Activated T-helper 1 cell treated with Interleukin-2 at 50 U/mL for 16 hours (primary cell): ENCODE measurements at places on chromosomes 5 and 9.
A peak's percentile ranks its signal among the peaks of the same experiment; 100 is the strongest.

- no peak for DNase-seq
These were observed 9.3 kb downstream of the BRD8 start for GRCh38 chr5:138169124-138169523.

DNA sequence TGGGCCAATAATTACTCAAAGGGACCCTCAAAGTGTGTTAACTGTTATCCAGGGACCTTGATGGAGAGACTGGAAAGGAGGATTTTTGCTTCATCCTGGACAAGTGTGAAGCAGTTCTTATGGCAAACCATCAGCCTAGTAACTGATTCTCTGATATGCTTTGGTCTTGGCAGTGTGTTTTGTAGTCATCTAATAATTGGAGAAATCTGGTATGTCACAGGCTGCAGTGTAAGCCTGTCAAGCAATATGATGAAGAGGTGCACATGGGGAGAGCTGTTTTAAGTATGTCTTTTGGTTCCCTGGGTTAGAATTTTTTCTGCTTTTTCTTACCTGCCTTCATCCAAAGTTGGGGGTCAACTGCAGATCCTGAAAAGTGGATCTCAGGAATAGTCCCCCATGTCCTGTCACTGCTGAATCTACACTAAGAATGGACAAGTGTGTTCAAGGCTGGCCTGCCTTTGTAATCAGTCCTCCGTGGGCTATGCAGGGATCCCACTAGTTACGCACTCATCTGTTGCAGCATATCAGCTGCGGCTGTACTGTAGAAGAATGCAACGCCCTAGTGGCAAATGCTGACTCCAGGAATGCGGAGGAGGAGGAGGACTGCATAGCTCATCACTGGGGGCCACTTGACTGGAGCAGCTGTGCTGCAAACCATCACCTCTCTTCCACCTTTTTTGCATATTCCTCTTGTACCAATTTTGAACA lies 1.9 kb downstream of the SPTAN1 start:
- DNase-seq = no peak

DNA sequence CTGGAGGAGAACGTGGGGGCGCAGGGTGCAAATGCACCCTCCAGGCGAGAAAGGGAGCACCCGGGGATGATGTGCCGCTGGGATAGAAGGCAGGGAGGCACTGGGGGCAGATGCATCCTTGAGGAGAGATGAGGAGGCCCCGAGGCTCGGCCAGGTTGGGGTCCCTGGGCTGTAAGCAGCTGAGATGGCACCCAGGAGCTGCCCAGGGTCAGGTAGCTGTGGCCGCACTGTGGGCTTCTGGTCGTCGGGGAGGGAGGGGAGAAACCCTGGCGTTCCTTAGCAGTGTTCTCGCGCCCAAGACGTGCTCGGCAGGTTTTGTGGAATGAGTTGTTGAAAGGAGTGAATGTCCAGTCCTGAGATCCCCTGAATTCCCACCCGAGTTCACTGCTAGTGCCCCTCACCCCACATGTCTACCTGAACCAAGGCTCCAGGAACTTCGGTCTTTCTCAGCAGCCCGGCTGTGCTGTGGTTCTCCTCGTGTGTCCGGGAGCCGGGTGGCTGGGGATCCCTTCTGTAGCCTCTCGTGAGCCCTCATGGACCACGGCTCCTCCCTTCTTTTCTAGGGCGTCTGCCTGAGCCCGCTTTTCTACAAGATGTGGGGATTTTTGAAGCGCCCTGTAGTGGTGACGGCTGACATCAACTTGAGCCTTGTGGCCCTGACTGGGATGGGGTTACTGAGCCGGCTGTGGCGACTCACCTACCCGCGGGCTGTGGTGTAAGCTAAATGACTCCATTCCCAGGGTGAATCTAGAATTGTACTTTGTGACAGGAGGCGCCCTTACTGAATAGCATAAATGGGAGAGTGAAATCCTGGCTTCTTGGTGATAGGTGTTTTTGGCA lies 1.1 kb downstream of the POMT1 start:
- peak; percentile 18 for DNase-seq

DNA sequence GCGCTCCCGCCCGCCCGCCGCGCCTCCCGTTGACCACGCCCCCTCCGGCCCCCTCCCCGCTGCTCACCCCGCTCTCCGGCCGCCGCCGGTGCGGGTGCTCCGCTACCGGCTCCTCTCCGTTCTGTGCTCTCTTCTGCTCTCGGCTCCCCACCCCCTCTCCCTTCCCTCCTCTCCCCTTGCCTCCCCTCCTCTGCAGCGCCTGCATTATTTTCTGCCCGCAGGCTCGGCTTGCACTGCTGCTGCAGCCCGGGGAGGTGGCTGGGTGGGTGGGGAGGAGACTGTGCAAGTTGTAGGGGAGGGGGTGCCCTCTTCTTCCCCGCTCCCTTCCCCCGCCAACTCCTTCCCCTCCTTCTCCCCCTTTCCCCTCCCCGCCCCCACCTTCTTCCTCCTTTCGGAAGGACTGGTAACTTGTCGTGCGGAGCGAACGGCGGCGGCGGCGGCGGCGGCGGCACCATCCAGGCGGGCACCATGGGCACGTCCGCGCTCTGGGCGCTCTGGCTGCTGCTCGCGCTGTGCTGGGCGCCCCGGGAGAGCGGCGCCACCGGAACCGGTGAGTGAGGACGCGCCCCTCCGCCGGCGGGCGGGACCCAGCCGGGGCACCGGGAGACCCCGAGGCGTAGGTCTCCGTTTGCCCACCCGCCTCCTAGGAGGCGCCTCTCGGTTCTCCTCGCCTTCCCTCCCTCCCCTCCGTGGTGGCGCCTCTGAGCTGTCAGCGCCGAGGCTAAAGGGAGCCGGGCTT lies at the start of gene VLDLR:
Gene VLDLR (plus strand): TSS at position 66 of the 739 bp plus-strand sequence. CDS start 403 bp downstream, at position 469.
- no peak for DNase-seq

GRCh38 chr9:99412606-99413005 lies 190.5 kb downstream of the SEC61B start:
- DNase-seq = no peak

DNA sequence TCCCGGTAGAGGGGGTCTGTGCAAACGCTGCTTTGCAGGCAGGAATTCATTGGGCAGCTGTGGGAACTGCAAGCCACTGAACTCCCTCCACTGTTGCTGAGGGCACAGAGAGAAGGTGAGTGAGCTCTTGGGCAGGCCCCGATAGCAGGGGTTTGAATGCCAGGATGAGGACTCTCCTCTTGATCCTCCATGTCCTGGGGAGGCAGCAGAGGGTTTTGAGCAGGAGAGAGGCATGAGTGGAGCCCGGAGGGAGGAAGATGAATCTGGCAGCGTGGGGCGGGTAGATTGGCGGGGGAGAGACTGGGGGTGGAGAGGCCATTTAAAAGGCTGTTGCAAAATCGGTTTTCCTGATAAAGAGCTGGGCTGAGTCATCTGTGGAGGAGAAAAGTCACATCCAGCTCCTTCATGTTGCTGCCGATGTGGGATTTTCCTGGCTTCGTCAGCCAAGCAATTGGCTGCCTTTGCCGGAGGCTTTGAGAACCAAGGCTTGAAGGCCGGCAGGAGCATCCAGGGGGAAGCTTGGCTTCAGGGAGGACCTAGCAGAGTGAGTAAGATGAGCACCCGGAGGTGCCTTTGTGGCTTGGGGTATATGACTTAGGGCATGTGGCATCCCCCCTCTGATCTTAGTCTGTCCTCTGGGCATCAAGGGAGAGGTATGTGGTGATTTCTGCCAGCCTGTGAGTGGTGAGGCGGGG lies at the start of gene SYNPO:
Gene SYNPO (plus strand): TSS at position 350 of the 695 bp plus-strand sequence. CDS start 7,616 bp downstream, outside the sequence.
- no peak for DNase-seq
